Fibroblast of skin of right biceps (primary cell): ENCODE measurements at places on chromosomes 13 and 19.

GRCh38 chr13:45521297-45521696 lies 56.6 kb downstream of the COG3 start:
- peak; percentile 67 for DNase-seq

- no peak for DNase-seq
Observed at GRCh38 chr13:19148561-19148960, 33.1 kb downstream of the TUBA3C start.

DNA sequence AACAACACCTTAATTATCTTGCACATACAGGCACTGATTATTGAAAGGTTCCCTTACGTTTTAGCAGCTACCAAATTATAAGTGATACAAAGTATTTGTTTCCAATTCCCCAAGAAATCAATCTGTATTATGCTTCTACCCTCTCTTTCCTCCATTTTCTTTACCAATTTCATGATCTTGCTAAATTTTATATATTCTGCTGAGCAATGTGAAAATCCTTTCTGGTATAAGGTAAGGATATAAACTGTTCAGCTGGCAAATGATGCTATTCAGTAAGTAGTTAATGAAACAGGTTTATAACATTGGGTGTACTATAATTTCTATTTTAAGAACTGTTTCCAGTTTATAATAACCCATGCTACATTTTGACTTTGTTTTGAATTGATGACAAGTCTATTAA lies 985 bp upstream of the EEF1AKMT1 start:
- DNase-seq: no peak

DNA sequence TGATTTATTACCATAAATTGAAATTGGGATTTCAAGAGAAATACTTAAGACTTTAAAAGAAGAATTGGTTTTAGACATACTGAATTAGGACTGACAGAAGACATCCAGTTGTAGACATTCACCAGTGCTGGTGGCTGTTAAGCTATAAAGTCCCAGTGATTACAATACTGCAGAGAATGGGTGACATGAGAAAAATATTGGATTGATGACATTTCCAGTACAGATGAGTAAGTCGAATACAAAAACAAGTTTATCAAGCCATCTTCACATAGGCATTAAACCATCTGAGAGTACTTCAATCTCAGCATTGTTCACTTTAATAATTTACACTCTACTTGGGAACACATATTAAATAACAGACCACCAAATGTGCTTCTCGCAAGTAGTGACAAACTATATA lies 66.8 kb downstream of the TBC1D4 start:
- DNase-seq: no peak

DNA sequence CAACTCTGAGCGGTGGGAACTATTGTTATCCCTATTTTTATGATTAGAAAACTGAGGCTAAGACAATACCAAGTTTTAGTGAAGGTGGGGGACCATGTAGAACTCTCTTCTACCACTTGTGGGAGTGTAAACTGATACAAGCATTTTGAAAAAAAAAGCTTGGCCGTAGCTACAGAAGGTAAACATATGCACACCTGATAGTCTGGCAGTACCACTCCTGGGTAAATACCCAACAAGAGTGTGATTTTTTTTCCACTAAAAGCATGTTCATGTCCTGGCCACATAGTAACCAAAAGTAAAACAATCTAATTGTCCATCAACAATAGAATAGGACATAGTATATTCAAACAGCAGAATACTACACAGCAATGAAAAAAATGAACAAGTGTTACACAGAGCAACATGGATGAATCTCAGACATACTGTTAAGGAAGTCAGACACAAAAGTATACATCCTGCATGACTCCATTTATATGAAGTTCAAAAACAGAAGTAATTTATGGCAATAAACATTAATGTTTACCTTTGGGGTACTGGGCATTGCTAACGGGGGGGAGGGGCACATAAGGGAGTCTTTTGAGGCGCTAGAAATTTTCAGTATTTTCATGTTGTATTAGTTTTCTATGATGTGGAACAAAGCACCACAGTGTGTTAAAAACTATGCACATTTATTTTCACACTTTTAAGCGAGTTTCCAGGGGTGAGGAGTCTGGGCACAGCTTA lies 6.4 kb upstream of the SPATA13 start:
- DNase-seq: no peak

DNA sequence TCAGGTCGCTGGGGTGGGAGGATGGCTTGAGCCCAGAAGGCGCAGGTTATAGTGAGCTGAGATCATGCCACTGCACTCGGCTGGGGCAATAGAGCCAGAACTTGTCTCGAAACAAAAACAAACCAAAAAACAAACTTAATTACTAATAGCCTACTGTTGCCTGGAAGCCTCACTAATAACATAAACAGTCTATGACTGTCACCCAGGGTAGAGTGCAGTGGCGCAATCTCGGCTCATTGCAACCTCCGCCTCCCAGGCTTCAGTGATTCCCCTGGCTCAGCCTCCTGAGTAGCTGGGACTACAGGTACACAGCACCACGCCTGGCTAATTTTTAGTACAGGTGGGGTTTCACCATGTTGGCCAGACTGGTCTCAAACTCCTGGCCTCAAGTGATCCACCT lies 18.0 kb downstream of the CATSPERD start:
- no peak for DNase-seq

- DNase-seq: no peak
Observed at GRCh38 chr19:47353307-47353712, 4.2 kb downstream of the DHX34 start.

- DNase-seq: no peak
Observed at GRCh38 chr13:98979012-98979660, 1.3 kb upstream of the DOCK9 start.

DNA sequence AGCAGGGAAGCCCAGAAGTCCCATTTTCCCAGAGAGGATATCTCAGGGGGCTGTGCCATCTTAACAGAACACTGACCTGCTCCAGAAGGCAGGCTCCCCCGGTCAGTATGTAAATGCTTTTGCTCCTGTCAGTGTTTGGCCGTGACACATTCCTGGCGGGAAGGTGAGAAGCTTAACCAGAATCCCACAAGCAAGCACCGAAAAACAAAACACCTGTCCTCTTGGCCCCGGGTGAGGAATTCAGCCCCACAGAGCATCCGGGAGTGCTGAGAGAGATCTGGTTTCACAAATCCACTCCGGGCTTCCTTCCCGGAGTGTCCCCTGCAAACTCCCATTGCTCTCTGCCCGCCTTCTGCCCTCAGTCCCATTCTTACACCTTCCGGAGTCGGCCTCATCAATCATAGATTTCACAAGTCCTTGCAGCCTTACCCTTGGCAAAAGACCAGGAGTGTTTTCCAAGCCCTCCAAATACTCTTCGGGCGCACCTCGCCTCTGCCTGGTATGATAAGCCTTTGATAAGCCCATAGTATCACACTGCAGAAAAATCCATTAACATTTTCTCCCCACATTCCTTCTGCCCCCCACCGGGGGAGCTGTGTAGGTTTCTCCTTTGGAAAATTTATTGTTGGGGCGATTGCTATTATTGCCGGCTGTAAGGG lies 12.2 kb downstream of the TPM4 start:
- no peak for DNase-seq

DNA sequence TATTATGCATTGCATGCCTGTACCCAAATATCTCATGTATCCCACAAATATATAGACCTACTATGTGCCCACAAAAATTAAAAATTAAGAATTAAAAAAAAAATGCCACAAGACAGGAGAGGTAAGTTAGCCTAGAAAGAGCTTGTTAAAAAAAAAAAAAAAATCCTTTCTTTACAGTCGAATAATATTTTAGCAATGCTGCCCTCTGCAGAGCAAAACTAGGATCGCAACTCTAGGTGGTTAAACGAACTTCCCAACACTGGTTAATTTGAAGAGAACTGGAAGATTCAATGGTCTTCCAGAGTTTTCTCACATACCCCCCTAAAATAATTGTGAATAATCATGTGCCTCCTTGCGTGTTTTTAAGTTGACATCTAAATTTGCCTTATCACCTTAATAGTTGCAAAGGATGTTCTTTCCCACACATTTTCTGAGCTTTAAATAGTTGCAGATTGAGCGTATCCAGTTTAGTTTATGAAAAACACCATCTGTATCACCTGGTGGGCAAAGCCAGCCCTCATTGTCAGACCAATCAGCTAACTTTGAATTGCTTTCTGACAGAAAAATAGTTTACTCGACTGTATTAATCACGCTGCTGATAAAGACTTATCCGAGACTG lies 47.4 kb upstream of the RCBTB2 start:
- peak; percentile 56 for DNase-seq
